Erythroblast (primary cell): ENCODE measurements at places on chromosomes 6 and 20.

DNA sequence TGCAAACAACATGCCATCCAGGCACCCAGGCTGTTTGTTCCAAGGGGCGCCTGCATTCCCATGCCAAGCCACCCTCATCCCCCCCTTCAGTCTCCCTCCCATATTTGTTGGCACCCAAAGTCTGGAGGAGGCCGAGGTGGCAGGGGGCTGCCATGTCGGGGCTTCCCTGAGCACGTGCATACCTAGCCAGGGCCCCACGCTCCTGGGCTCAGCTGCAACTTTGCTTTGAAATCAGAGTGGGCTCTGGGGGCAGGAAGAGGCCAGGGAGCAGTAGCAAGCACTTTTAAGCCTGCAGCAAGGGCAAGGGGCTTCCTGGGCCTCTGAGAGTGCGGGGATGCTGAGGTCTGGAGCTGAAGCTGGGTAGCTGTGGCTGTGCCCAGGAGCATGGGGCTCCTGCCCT is 655.9 kb upstream of the EYS start:
- no peak for DNase-seq

DNA sequence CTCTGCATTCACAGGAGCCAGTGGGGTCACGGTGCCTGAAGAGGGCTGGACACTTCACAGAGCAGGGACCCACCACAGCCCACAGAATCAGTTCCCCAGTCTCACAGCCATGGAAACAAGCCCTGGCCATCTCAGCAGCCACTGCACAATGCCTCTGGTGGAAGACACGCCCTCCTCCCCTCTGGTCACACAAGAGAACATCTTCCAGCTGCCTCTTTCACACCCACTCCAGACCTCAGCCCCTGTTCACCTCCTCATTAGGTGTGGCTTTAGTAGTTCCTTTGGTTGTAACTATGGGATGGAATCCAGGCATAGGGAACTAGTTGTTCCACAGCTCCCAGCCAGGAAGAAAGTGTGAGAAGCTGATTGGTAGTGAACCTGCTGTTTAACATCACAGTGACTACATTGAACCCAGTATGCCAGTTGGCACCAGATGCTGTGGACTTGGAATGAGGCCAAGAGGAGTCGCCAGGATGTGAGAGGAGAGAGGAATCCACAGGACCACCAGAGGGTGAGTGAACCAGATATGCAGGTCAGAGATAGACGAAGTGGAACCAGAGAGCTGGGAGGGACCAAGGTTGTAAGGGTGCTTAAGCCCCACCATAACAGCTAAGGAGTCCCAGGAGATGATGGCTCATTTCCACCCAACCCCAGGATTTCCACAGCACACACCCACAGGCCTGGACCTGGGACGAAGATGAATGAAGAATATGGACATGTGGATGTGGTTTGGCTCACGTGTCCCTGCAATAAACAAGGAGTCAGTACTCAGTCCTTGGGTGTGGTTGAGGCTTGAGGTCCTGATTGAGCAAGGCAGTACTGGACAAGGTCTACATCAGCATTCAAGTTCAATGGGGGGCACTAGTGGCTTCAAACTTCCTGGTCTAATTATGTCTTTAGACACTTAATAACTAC is 8.8 kb upstream of the BTN3A3 start:
- peak; percentile 4 for DNase-seq

DNA sequence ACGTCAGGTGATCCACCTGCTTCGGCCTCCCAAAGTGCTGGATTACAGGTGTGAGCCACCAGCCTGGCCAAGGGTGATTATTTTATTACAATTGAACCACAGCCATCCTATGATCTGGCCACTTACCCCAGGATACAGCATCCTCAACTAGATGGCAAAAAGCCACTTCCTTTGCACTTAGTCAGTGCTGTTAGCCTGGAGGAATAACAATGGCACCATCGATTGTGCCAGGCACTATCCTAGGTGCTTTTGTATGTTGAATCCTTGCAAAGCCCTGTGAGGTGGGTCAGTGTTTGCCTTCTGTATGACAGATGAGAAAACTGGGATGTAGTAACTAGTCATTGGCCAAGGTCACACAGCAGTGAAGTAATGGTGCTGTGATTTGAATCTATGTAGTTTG is 11.2 kb upstream of the TTPAL start:
- no peak for DNase-seq

DNA sequence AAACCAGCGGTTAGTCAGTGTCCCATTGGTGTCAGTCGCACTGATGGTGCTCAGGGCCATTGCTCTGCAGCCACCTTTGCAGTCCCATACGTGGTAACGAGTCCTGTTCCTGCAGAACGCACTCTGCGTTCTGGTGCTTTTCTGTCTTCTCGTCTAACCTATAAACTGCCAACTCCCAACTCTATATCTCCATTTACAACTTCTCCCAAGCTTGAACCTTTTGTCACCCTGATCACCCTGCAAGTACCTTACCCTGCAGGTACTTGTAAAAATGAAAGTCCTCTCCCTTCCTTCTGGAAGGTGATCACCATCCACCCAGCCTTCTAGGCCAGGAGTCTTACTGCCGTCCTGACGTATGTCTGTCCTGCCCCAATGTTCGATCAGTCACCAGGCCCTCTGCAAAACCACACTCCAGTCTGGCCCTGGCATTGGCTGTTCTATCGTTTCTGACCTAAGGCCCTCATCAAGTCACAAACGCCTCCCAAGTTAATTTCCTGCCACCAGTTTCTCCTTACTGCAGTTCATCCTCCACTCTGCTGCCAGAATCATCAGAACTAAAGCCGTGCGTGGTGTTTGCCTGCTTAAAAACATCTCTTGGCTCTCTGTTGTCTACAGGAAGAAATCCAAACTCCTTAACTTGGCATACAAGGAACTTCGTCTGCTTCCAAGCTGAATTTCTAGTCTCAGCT is 7.9 kb downstream of the RREB1 start:
- no peak for DNase-seq

DNA sequence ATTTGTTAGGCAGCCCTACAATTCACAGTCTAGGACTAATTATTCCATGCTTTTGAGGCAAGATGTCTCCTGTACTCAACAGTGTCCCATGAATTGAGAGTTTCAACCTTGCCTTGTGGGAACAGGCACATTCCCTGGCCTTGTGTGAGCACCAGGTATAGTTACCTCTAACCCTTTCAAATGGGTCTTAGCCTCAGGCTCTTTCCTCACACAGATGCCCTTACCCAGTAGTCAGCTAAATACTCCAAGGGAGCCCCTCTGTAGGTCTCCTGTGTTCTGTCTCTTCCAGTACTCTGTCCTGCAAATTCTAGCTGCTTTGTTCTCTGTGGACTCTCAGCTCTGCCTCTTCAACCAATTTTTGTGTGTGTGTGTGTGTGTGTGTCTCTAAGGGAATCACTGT is 135.3 kb downstream of the ZFAND3 start:
- DNase-seq, result no peak
